ENCODE measurements at places on chromosomes 7 and 10. TPM values are rescaled to one million over a fixed set of nuclear protein-coding genes. Genes with fewer than 3 reads are reported as not detected.
A peak's percentile ranks its signal among the peaks of the same experiment; 100 is the strongest.

Gene ELOVL3
- total RNA-seq, result not detected

Gene ZNF239
- 3.3 TPM for total RNA-seq

Gene GTF2IRD1
- 14.6 TPM for total RNA-seq

Gene GATA3
- not detected for total RNA-seq

Gene ELN
- 46.5 TPM for total RNA-seq

Gene SLIT1
- total RNA-seq, result 0.78 TPM

- no peak for DNase-seq
These were observed 37.2 kb downstream of the PIK3AP1 start for GRCh38 chr10:96683065-96683464.

GRCh38 chr7:38502289-38502688 is 128.9 kb downstream of the AMPH start:
- DNase-seq, result no peak

DNA sequence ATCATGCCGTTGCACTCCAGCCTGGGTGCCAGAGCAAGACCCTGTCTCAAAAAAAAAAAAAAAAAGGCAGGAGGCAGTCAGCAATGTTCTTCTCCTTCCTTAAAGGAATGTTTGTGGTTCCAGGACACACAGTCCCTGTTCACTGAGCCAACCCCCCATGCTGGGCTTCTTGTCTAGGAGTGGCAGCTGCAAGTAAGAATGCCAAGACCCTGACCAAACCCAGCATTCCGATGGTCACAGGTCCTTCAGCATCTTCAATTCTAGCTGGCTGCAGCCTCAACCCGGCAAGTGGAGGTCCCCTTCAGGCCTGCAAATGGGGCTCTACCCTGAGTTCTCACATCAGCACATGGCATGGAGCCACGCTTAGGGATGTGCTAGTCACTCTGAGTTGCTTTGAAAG is 38.2 kb upstream of the CUX1 start:
- DNase-seq, result no peak

- no peak for DNase-seq
These were observed 33.8 kb upstream of the TRIM8 start for GRCh38 chr10:102610441-102610887.

GRCh38 chr10:130423455-130424305 is 287.5 kb downstream of the GLRX3 start:
- DNase-seq, result no peak

GRCh38 chr7:68800316-68800715 is 798.0 kb upstream of the AUTS2 start:
- no peak for DNase-seq

DNA sequence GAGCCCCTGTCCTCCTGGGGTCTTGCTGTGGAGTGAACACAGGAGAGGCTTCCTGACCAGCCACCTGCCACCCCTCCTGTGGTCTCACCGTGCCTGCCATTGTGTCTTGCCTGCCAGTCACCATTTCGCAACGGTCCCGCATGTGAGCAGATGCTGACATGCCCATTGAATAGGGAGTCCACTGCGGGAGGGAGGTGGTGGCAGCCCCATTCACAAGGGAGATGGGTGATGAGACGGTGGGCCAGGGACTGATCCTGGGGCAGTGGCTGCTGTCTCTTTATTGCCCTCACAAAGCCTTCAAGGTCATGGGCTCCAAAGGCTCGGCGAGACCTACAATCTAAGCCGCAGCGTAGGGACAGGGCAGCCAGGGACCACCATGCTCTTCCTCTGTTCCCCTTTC is 76.0 kb upstream of the NPTX2 start:
- no peak for DNase-seq

- DNase-seq, result no peak
These were observed 140.6 kb downstream of the PCDH15 start for GRCh38 chr10:54660397-54660796.

DNA sequence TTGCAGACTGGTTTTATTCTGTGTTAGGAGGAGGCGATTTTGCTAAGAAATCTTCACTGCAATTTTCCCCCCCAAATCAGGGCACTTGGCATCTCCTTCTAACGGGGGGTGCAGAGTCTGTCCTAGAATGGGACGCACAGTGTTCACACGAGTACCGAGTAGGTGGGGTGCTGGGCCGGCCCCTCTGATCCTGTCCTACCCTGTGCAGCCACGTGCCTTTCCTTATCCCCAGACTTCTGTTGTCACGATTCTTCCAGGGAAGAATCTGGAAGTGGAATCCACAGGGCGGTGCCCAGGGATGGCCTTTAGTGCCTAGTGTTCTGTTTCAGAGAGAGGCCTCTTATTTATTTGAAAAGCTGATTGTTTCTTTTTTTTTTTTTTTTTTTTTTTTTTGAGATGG is 16.4 kb downstream of the CUX1 start:
- no peak for DNase-seq

DNA sequence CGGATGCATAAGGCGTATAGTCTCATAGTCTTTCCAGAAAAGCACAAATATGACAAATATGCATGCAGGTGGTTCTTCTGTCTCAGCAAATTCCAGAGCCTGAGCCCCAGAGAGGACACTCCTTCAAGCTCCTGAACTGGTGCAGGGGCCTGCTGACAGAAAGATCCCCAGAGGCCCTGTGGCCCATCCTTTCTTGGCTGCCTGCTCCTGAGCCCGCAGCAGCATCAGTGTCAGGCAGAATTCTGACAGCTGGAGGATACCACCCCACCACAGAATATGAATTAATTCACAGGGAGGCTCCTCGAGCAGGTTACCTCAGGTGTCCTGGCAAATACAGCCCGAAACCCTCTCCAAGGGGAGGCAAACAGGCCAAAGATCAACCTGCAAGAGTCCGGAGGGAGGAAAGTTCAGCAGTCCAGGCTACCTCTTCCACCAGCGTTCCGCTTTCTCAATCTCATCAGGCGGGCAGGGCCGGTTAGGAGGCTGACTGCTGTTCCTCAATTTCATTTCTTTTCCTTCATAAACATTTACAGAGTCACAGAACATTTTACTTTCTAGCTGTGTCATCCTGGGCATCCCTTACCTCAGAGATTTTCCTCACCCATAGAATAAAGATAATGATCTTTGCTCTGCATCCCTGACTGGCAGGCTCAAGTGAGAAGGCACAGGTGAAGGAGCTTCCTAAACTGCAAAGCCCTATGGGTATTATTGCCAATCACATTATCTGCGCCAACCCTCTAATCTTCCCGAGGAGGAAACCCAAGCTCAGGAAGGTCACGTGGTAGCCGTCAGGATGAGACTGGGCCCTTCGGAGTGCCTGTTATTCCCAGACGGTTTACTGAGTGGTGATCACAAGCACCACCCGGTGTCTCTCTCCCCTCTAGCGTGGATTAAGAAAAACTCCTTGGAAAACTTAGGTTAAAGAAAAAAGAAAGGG is 1.4 kb downstream of the DNAJB12 start:
- DNase-seq, result no peak

DNA sequence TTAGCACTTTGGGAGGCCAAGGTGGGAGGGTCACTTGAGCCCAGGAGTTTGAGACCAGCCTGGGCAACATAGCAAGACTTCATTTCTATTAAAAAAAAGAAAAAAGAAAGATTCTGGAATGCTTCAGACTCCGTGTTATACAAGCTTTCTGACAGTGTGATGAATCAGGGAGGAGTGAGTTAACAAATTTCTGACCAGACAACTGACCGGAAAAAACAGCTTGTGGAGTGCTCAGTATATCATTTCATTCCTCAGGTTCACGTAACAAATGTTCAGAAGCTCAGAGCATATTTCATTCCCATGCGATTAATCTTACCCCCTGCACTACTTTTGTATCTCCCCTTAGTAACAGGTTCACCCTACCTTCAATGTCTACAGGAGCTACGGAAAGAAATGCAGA is 28.6 kb upstream of the TNPO3 start:
- DNase-seq, result no peak

GRCh38 chr7:90081621-90082020 is 72.6 kb upstream of the STEAP1 start:
- no peak for DNase-seq

- no peak for DNase-seq
These were observed 33.8 kb upstream of the PDLIM1 start for GRCh38 chr10:95324436-95325268.

DNA sequence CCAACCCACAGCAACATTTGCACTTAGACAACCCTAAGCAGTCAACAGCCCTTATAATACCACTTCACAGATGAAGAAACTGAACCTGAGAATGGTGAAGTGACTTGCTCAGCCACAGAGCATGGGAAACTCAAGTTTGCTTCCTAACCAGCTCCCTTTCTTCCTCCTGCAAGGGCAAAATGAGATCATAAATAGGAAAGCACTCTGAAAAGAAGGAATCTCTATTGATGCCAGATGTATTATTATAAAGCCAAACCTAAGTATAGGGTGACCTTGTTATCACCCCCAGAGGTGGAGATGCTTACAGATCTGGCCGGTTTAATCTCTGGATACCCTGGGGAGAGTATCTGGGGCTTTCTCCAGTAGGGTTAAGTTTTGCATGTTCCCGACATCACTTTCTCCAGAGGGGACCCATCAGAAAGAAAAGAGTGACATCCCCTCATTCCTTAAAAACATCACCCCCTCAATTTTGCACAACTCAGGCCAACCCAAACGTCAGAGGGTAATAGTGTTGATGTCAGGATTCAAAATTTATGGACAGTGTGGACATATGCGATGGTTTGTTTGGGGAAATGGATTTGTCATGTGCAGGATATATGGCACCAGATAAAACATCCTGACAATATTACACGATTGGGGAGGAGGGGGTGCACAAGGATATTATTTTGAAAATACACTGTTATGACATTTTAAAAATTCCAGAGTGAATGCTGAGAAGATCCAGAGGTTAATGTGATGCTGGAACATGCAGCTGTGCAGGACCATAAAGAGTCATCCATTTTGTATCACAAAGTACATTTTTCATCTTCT is 24.0 kb upstream of the XPNPEP1 start:
- DNase-seq, result no peak

GRCh38 chr10:11318826-11319598 is 292.4 kb downstream of the USP6NL start:
- no peak for DNase-seq

DNA sequence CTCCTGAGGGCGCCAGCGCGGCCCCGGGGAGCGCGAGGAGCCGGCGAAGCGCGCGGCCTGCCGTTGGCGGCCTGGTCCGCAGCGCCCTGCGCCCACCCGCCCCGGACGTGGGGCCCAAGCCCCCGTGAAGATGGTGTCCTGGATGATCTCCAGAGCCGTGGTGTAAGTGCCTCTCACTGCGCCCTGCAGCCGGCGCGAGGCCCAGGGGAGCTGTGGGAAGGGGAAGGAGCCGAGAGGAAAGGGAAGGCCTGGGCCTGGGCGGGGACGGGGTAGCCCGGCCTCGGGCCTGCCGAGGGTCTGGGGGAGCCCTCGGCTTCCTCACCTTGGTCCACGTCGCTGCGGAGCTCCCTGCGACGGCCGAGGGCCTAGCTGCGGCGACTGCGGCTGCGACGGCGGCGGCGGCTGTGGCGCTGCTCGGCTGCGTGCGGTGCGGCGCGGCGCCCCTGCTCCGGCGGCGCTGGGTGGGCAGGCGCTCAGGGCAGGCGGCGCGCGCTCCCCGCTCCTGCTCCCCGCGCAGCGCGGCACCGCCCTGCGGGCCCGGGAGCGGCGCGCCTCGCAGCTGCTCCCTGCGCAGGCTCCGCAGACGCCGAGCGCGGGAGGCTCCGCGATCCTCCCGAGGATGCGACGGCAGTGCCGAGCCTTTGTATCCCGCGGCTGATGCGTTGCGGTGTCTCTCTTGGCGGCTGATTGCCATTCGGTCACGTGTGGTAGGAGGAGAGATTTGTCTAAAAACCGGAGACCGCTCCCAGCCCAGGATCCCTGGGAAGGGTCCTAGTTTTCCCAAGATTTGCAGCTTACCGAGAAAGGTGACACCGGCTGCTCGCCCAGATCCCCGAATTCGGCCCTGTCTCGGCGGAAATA is 445 bp downstream of the REEP3 start:
- DNase-seq, result peak; percentile 47

DNA sequence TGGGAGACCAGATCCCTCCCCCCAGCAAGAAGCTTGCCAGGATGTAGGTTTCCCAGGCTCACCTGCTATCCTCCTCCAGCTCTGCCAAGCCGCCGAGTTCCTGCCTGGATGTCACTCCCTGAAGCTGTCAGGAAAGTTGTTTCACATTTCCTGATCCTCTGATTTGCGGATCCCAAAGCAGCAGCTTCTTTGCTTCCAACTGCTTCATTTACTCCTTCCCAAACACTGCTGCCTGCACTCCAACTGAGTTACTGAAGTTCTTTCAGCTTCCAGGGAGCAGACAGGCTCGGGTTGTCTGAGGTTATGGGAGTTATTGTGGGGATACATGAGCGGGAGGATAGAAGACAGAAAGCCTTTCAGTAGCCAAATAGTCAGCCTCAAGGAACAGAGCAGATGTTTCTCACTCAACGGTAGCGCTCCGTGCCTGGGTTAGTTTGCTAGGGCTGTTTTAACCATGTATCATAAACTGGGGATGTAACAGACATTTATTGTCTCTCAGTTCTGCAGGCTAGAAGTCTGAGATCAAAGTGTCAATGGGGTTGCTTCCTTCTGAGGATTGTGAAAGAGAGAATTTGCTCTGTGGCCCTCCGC is 516.0 kb downstream of the REEP3 start:
- DNase-seq, result no peak

DNA sequence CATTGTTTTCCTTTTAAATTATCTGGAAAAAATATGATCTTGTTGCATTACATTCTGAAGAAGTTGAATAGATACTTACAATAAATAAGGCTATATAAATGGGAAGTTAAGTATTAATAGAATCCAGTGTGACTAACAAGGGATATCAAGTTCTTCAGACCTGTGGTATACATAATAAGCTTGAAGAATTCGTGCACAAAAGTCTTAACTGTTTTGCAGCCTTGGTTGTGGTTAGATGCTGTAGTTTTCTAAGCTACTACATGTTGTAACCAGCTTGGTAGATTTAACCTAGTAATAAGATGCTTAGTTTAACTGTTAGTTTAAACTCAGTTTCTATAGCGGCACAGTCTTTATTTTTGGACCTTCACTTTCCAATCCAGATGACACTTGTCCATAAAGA is 106.2 kb upstream of the GLCCI1 start:
- no peak for DNase-seq

DNA sequence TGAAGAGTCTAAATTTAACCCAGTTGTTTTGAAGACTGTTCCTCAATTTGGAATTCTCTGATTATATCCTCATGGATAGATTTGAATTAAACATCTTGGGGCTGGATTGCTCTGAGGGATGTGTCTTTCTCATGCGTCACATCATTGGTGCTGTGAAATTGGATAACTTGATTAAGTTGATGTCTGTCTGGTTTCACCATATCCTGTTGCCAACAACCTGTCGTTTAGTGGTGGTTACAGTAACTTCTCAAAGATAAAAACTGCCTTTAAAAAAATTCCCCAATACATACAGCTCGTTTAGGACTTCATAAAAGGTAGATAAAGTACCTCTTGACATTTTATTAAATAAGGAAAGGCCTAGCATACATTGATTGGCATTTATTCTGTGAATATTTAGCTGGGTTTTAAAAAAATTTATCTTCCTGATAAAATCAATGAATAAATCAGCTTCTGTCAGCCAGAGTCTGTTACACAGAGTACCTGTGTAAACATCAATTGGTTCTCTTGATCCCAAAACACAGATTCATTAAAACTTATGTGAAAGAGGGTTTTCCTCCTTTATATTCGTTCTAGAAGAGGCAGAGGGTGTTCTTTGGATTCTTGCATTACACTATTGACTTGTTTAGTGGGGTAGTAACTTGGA is 10.5 kb downstream of the CRCP start:
- no peak for DNase-seq

- DNase-seq, result no peak
These were observed 34.5 kb downstream of the SNX10 start for GRCh38 chr7:26326211-26326610.

- DNase-seq, result no peak
These were observed 156.9 kb downstream of the EBF3 start for GRCh38 chr10:129807211-129807610.

Measured in tibial nerve (tissue), 4 donors.